ENCODE measurements at places on chromosomes 5 and 9. TPM values are rescaled to one million over a fixed set of nuclear protein-coding genes. Genes with fewer than 3 reads are reported as not detected.

Gene IRX2
- not detected for total RNA-seq

Gene PLEKHG4B
- not detected for total RNA-seq

Gene RHOBTB3
- total RNA-seq, result 0.33 TPM

Gene FOXD4L5
- total RNA-seq, result not detected

Gene CCNI2
- 8.8 TPM for total RNA-seq

Gene IL3
- 69.7 TPM for total RNA-seq

Gene PCSK1
- not detected for total RNA-seq

Gene CETN3
- 41.0 TPM for total RNA-seq

Gene SPATA31A7
- total RNA-seq, result not detected

Gene ZDHHC11B
- total RNA-seq, result 0.40 TPM

Gene PCA3
- not detected for total RNA-seq

Gene TICAM2
- total RNA-seq, result 1.4 TPM

Gene VCAN
- total RNA-seq, result 0.24 TPM

Gene PCDHB11
- total RNA-seq, result not detected

Gene SNCB
- not detected for total RNA-seq

Gene FBXW2
- 73.4 TPM for total RNA-seq

Gene LCN2
- total RNA-seq, result not detected

Gene FAM200C
- total RNA-seq, result 1.2 TPM

Gene CACNA1B
- total RNA-seq, result not detected

Gene CTSV
- 0.53 TPM for total RNA-seq

Gene TMEM174
- total RNA-seq, result not detected

Gene PDE6A
- total RNA-seq, result not detected

Measured in CD8-positive, alpha-beta memory T cell (primary cell).